ENCODE measurements at places on chromosomes 13 and 19.

- DNase-seq, result no peak
Observed at GRCh38 chr13:95003019-95003813, 290.9 kb upstream of the SOX21 start.

DNA sequence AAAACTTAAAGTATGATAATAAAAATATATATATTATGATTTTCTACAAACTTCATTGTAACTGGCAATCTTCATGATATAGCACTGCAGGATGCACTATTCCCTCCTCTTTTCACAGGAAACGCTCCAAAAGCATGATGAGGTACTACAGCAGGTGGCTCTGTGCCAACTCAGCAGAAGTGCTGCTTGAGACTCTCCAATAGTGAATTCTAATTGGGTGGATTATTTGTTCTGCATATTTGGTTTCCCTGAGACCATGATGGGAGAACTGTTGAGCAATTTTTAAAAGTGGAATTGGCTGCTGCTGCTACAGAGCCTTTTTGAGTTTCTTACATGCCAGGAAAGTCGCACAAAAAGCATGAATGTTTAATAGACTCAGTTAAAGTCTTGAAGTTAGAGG is 1782.4 kb upstream of the PCDH20 start:
- no peak for DNase-seq

DNA sequence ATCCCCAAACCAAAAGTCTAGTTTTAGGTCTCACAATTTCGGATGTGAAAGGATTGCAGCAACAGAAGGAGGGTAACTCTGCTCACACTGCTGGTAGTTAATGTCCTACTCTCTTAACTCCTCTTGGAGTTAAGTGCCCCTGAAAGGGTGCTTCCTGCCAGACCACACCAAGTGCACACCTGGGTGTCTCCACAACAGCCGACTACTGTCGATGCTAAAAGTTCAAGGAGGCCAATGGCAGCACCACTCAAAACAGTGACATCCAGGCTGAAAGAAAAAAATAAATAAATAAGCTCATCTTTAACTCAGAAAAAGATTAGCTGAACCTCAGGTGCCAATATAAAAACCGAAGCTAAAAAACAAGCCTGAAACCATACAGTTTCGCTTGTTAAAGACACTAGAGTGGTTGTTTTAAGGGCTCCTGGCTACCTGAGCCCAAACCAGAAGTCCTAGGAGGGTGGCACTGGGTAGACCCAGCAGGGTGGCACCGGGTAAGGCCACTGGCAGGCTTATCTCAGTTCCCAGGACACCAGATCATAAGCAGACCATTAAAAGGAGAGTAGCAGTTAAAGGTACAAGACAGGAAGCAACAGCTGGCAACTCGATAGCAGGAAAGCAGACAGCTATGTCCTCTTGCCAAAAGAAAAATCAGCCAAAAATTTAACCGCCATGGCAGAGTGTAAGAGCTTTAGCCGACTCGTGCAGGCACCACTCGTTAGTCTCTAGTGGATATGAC is 39.3 kb downstream of the BRD4 start:
- no peak for DNase-seq

GRCh38 chr19:1984357-1984756 is 31.2 kb downstream of the BTBD2 start:
- DNase-seq, result no peak

GRCh38 chr13:23901365-23901764 is 4.1 kb upstream of the C1QTNF9B start:
- DNase-seq, result no peak

- DNase-seq, result no peak
Observed at GRCh38 chr13:30021611-30022010, 171.2 kb upstream of the UBL3 start.

- DNase-seq, result no peak
Observed at GRCh38 chr13:52158629-52159158, 703 bp downstream of the NEK3 start.
